ENCODE measurements at places on chromosomes 13 and 19.

DNA sequence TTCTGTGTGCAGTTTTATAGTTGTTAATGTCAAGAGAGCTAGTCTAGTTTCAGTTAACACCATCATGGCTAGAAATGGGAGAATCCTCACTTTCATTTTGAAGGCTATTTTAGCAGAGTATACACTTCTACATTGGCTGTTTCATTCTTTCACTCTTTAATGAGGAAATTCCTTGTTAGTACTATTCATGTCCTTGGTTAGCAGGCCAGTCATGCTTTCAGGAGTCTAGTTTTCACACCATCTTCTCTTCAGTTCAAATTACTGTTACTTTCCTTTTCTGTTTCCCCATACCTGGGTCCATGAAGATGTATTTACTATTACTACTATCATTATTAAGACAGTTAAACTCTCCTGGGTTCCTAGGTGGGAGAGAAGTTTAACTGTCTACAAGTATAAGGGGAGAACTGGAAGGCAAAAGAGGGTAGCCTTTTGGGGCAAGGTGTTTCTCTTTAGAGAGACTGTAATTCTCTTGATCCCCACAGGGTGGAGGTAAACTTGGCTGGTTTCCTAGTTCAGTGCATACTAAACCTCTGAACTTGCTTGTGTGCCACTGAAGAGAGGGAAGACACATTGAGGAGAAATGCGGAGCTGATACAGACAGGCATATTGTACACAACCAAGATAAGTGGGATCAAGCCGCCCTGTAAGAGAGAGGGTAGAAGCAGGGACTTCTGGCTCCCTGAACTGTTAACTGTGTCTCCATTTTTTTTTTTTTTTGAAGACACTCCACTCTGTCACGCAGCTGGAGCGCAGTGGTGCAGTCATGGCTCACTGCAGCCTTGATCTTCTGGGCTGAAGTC lies 41.3 kb upstream of the IGFL4 start:
- DNase-seq: peak; percentile 63

GRCh38 chr13:40547591-40548315 lies 118.7 kb downstream of the FOXO1 start:
- DNase-seq: no peak

DNA sequence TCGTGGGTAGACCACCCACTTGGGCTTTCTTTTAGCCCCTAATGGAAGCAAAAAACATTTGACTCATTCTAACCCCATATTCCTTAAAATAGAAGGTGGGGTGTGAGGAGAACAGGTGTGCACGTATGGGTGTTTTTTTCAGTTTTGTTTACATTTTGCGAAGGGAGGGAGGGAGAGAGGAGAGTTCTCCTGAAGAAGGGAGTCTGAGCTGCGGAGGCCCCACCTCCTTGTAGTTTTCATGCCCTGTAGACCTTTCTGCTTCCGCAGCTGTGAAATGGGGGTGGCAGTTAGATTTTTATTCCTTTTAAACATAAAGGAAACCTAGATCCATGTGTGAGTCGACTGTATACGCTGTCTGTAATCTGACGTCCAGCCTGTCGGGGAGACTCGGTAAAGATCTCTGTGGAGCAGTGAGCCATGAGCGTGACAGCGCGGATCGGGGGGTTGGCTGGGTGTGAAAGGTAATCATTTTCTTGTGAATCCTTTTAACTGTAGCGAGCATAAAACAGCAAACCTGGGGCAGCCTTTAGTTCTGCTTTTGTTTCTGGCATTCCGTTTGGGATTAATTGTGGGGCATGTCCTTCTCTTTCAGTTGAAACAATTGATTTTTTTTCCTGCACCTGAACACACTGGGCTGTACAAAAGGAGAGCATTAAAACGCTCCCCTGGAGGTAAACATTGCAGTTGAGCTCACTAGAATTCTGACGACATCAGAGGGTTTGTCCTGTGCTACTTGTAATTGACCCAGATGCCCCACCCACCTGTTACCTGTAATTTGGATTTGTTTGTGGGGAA lies 2.3 kb downstream of the UPF1 start:
- DNase-seq: peak; percentile 29

DNA sequence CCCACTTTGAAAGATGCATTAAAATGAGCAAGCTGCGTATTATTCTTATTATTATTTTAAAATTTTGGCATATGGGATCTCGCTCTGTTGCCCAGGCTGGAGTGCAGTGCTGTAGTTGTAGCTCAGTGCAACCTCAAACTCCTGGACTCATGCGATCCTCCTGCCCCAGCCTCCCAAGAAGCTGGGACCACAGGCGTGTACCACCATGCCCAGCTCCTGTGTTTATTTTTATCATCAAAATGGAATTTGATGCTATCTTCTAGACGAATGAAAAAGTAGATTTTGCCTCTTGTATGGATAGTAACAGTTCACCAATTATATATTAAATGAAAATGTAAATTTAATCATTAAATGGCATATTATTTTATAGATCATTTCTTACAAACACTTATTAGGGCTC lies 43.6 kb downstream of the COL4A1 start:
- no peak for DNase-seq

DNA sequence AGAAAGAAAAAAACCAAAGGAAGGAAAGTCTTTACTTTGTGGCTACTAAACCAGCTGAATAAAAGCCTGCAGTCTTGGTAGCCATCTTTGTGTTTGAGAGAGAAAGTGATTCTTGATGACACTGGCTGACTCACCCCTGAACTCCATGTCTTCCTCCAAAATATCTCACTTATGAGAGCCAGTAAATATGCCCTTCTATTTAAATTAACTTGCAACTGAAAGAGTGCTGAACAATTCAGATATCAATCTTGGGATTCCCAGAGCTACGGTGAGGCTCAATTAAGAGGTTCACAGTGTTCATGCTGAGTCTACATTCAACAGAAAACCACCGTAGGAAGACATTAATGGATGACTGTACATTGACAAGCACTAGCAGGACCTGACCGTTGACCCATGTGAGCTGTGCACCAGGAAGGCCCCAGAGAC lies 57.9 kb downstream of the KCTD12 start:
- DNase-seq: peak; percentile 20

- no peak for DNase-seq
Observed at GRCh38 chr13:28488376-28489005, 6.4 kb downstream of the FLT1 start.

GRCh38 chr13:99056381-99057014 lies 78.6 kb upstream of the DOCK9 start:
- DNase-seq: no peak

DNA sequence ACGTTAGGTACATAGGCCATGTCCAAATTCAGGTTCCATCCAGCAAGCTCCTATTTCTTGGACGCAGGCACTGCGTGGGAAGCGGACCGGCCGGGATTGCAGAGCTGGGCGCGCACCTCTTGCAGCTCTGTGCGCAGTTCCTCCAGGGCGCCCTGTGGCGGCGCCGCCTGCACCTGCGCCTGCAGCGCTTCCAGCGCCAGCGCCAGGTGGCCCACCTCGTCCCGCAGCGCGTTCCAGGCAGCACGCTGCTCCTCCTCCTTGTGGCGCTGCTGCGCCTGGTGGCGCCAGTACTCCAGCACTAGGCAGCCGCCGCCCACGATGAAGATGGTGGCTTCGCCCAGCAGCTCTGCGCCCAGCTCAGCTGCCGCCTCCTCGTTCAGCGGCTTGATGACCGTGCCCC lies 31.1 kb downstream of the OPA3 start:
- no peak for DNase-seq

GRCh38 chr19:10836479-10837330 lies 693 bp upstream of the TMED1 start:
- peak; percentile 85 for DNase-seq

DNA sequence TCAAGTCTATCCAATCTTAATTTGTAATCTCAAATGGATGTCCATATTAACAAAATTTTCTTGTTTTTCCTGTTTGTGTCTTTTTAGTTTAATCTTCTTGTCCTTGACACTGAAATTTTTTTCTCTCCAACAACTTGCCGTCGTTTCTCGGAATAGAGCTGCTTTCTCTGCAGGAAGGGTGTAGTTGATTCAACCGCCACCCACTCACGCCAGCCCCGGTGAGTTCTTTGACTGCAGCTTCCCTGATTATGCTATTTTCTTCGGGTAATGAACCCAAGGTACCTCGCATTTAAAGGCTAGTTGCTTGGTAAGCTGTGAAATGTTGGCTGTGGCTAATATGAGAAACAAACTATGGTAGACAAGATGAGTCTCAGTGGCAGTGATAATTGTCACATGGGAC lies 72.2 kb downstream of the DPRX start:
- DNase-seq: no peak

DNA sequence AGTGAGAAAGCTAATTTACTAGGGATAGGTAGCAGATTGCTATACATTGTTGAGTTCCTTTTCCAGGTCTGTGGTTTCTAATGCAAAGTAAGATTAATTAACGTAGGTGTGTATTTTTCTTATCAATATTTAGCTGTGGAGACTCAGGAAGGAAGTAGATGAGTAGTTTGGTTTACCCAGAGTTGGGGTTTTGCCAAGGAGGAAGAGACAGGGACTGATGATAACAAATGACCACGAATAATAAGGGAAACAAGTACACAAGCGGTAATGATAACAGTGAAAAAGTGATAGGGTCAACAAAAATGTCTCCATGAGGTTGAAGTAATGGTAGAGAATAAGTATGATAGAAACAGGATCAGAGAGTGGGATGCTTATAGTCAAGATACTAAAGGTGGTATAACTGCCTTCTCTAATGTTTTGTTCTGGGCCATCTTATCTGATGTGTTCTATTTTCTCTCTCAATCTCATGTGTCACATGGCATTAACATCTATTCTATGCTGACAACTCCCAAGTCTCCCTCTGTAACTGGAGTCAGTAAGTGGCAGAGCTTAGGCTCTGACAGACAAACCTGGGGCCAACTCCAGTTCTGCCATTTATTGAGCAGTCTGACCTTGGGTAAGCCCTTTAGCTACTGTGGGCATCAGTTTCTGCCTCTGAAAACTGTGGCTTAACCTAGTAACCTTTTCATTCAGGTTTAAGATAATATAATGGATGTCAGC lies 8.8 kb downstream of the OBI1 start:
- DNase-seq: no peak

GRCh38 chr19:45771311-45771933 lies 2.4 kb upstream of the SIX5 start:
- DNase-seq: no peak

- DNase-seq: no peak
Observed at GRCh38 chr19:46080561-46080960, 39.8 kb upstream of the IGFL4 start.

GRCh38 chr19:32373585-32374295 lies 28.3 kb downstream of the ZNF507 start:
- no peak for DNase-seq

GRCh38 chr13:44298314-44298713 lies 75.3 kb upstream of the SERP2 start:
- DNase-seq: no peak

GRCh38 chr19:45498411-45499195 lies at the start of gene PPM1N:
Gene PPM1N, plus strand, starts transcription at chr19:45498443. Its CDS starts 30 bp downstream, at chr19:45498473.
- DNase-seq: peak; percentile 72

GRCh38 chr19:4229179-4229931 lies at the start of gene EBI3:
Gene EBI3, plus strand, starts transcription at chr19:4229523. Its CDS starts 28 bp downstream, at chr19:4229551.
- peak; percentile 87 for DNase-seq

DNA sequence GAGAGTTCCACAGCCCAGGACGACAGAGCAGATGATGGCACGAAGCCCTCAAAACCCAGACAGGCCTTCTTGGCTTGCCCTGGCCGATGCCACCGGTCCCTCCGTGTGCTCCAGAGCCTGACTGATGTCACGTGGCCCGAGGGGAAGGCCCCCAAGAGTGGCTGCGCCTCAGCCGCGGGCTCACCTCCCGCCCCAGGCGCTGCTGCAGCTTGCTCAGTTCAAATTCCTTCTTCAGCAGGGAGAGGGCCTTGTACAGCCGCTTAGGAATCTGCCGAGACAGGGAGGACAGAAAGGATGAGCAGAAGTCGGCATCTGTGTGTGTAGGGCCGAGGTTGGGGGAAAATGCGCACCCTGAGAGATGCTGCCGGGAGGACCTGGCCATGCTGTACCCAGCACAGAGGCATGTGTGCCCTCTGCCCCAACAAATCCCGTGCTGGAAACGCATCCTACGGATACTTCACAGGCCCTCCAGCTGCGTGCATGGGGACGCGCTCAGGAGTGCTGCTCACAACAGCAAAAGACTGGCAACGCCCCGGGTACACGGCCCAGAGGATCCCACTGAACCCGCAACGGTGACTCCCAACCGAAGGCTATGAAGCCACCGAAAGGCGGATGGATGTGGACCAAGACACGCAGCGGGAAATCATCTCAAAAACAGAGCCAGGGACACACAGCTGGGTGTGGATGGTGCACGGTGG lies 12.9 kb downstream of the LONP1 start:
- DNase-seq: peak; percentile 13

All from GM20000 (cell line).